Stimulated activated CD8-positive, alpha-beta memory T cell treated with anti-CD3 and anti-CD28 coated beads, Interleukin-4, amount 100 ng/mL, for 48 hours (primary cell): ENCODE measurements at places on chromosomes 3 and 15.

- DNase-seq = no peak
Measured at GRCh38 chr3:47407896-47408838, 27.3 kb downstream of the PTPN23 start.

- no peak for DNase-seq
Measured at GRCh38 chr3:50268703-50269451, at the start of gene SEMA3B. SEMA3B (plus strand) TSS chr3:50269147; CDS start chr3:50269241, 94 bp downstream.

DNA sequence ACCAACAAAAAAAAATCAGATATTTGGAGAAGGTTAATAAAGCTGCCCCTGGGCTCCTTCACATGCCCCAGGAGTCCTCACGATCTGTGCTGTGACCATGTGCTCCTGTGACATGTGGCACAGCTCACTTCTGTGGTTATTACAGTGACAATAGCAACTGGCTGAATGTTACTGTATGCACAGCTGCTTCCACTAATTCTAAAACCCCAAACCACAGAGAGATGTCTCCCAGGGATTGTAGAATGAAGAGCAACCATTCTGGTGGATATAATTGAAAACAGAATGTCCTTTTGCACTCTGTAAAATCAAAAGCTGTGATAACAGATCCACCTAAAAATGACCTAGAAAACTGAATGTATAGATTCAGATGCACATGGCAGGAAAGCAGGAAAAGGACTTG lies 489.2 kb upstream of the CNTN4 start:
- no peak for DNase-seq

GRCh38 chr3:134929976-134930375 lies 134.9 kb downstream of the EPHB1 start:
- no peak for DNase-seq

GRCh38 chr3:13037458-13038117 lies 35.6 kb downstream of the IQSEC1 start:
- no peak for DNase-seq

- DNase-seq = no peak
Measured at GRCh38 chr3:195714380-195715011, 6.3 kb upstream of the MUC20 start.

DNA sequence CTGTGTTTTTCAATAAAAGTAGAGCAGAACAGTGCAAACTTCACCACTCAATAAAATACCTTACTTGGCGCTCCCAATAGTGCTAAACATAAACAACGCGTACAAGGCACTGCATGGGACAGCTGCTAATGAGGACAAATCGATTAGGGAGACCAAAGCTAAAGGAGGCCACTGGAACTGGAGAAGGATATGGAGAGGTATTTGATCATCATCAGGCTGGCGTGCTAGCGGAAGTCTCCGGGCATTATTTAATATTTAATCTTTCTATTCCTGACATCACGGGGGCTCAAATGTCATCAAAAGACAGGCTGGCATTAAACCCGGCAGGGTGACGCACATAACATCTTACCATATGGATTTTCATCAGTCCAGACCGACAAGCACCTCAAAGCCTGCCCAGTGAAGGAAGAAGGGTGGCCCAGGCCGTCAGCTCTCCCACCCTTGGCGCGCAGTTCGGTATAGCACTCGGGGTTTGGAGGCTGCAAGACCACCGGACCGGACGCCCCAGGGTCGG lies 604 bp downstream of the CCPG1 start:
- DNase-seq = no peak
